ENCODE measurements at places on chromosomes 5 and 9.
A peak's percentile ranks its signal among the peaks of the same experiment; 100 is the strongest.

GRCh38 chr9:26669701-26670670, 222.6 kb downstream of the CAAP1 start:
- no peak for DNase-seq

- DNase-seq: no peak
These were observed 21.9 kb downstream of the ARRDC3 start for GRCh38 chr5:91361055-91361701.

DNA sequence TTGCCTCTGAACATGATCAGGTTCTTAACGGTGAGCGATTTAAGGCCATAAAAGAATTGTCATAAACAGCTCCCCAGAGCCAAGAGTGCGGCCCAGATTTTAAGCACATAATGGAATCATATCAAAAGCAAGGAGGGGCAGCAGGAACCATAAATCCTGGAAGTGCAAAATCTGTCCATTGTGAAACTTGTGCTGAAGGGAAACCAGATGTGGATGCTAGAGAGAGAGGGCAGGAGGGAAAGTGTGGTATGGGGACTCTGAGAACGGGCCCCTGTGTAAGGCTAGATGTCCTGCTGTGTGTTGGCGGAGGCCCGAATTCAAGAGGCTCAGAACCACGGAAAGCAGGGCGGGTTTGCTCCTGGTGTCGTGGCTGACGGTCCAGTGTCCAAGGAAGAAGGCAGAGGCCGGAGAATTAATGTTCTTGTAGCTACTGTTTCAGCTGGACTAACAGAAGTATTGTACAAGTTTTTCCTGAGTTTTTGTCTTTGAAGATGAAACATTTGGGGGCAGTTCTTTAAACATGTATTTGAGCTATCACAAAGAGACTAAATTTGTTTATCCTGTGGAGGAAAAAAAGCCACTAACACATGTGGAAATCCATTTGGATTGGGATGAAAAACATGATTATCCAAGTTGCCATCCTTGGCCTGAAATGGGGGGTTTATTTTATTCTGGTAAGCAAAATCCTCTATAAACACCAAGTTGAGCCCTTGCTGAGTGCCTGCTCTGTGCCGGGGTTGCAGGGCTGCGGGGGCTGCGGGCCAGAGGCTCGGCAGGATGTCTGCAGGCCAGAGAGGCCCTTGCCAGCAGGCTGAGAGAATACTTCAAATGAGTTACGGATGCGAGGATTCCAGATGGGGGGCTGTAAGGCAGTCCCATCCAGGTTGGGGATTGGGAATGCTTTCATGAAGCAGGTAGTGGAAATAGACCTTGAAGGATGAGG, 9.2 kb upstream of the CXCL14 start:
- DNase-seq: no peak

GRCh38 chr5:18687429-18687828, 1053.2 kb downstream of the TAF11L14 start:
- DNase-seq: no peak

GRCh38 chr5:127650649-127651048, 1.8 kb downstream of the CTXN3 start:
- DNase-seq: no peak

- no peak for DNase-seq
These were observed 33.8 kb upstream of the NEURL1B start for GRCh38 chr5:172607213-172607793.

DNA sequence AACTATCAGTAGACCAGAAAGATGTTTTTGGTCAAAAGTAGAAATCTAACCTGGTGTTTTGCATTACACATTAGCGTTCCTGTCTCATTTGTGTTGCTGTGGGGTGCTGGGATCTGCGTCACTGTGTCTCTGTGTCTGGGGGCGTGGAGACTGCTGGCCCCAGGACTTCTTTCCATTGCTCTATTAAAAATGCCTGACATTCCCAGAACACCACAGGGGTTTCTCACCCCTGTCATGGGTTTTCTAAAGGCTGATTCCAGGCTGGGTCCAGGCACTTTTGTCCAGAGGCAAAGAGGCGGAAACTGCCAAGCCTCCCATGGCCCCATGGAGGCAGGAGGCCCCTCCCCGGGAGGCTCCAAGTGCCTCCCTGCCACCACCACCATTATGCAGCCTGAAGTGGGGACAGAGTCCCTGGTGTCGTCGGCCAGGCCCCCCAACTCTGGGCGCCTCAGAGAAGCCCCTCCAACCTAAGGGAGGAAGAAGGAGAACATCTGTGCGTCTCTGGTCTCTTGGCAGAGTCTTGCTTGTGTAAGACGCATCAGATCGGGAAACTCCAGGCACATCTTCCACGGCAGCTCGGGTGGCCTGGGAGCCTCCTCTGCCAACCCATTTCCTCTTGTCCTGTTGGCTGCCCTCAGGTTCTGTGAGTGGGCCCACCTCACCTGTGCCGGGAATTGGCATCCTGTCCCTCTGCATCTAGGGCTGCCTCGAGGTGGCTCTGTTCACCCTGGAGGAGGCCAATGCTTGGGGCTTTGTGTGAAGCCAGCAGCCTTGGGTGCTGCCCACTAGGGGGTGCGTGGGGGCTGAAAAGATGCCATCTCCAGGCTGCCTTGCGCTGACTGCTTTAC, 13.8 kb upstream of the PLEKHG4B start:
- DNase-seq: no peak

DNA sequence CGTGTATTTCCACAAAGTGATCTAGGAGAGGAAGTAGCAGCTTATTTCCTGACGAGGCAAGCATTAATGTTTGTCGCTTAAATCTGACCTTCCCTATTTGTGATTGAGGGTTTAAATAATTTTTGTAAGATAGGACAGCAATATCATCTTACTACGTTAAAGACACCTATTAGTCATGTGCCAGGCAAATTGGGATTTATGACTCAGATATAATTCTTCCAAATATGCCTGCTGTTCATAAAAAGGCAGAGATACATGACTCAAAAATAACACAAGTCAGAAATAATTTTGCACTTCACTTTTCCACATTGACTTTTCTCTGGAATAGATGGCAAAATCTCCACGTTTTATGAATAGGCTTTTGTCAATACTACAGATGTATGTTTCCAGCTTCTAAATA, 43.0 kb upstream of the CDH12 start:
- no peak for DNase-seq

- no peak for DNase-seq
These were observed 8.0 kb downstream of the KIAA1191 start for GRCh38 chr5:176353533-176353932.

GRCh38 chr5:83927140-83927733, 206.6 kb upstream of the HAPLN1 start:
- DNase-seq: peak; percentile 28

DNA sequence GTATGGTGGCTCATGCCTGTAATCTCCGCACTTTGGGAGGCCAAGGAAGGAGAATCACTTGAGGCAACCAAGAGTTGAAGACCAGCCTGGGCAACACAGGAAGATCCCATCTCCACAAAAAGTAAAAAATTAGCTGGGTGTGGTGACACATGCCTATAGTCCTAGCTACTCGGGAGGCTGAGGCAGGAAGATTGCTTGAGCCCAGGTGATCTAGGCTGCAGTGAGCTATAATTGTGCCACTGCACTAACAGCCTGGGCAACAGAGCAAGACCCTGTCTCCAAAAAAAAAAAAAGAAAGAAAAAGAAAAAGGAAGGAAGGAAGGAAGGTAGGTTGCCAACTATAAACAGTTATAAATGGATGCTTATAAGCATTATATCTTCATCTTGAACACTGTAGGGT, 51.0 kb downstream of the RFX3 start:
- no peak for DNase-seq

- peak; percentile 57 for DNase-seq
These were observed 2.2 kb downstream of the FAM78A start for GRCh38 chr9:131273856-131274673.

- no peak for DNase-seq
These were observed 12.4 kb downstream of the DOCK2 start for GRCh38 chr5:169649486-169649885.

- no peak for DNase-seq
These were observed 128.8 kb upstream of the CACNA1B start for GRCh38 chr9:137748741-137749140.

DNA sequence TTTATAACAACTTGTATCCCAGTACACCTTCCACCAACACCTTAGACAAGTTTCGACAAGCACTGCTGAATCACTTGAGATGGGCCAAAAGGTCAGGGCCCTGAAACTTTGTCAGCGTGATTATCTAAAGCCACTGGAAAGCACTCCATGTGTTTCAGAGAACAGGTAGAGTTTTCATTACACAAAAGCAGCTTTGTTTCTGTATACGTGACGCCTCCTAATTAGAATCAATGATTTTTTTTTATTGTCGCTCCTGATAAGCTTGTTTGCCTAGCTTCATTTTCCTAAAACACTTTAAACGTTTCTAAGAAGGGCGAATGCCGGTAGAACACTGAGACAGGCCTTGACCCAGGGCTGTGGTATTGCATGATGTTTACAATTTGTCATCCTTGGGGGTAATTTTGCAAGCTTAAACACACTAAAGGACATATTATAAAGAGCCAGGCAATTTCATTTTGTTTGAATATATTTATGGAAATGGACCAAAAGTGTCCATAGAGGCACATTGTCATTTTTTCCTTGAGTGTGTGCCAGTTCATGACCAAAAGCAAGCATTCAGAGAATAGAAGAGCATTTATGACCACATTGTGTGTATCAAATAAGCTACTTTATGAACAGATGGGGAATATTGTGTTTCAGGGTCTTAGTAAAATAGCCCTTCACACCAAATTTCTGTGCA, 193.6 kb downstream of the GLIS3 start:
- no peak for DNase-seq

DNA sequence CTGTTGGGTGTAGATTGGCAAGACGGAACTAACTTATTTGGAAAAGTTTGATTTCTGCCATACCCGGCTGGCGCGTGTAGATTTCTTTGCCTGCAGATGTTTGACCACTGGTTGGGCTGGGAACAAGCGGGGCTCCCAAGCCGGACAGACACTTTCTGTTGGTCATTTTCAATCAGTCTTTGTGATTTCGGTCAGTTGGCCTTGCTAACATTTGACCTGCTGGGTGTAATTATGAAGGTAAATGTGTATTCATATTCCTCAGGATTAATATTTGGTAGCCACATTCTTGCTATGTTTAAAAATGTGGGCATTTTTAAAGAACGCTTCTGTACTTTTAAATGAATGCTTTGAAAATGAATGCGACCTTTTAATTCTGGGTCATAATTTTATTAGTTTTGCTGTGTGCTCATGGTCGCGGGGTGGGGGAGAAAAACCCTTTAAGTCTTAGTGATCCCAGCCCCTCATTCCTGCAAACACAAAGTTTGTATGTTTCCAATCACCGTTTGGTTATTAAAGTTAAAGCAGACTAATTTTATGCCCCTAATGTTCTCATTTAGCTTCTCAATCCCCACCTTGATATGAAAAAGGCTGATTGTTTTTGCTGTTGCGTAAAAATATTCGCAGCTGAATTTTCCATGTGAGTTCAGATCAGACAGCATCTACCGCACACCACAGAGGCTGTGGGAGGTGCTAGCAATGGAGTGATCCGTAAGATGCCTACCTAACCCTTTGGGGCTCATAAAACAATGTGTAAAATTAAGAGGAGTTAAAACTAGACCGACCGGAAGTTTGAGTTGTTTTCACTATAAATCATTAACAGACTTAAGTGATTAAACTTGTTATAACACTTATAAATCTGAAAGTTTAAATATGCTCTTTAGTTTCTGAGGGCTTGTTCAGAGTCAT, 1.5 kb downstream of the RASGRF2 start:
- no peak for DNase-seq

DNA sequence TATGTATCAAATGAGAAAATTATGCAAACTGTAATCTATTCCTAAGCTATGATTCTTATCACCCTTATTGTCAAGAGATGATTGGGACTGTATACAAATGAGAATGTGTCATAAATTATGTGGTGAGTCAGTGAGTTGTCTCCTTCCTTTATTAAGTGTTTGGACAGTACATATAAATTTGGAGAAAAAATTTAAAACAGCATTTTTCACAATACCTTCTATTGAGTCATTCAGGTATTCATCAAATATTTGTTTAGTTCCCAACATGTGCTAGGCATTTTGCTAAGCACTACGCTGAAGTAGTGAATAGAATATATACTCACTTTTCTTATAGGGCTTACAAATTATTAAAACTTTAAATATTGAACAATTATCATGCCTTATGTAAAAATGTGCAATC, 36.3 kb upstream of the PTPRD start:
- no peak for DNase-seq

DNA sequence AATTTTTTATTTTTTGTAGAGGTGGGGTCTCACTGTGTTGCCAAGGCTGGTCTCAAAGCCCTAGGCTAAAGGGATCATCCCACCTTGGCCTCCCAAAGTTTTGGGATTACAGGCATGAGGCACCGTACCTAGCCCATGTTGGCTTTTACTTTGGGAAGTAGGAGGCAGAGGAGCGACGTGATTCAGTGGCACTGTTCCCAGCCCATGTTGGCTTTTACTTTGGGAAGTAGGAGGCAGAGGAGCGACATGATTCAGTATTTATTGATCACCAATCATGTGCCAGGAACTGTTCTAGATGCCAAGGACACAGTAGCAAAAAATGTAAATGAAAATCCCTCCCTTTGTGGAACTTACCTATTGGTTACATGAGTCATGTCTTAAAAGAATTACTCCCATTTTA, 18.3 kb downstream of the SNX24 start:
- no peak for DNase-seq

DNA sequence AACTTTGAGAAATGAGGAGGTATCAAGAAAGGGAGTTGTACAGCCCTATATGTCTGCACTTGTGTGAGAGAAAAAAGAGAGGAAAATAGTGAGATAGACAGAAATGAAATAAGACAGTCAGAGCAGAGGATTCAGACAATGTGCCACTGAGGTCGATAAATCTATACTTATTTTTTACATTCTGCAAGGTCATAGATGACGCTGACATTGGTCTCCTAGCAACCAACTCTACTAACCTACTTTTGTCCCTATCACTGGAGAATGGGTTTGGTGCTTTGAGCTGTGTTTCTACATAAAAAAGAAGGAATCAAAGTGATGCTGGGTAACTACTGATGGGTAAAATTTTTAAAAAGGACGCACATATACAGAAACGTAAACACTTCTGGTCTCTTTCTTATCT, 573.3 kb upstream of the RORB start:
- DNase-seq: no peak

DNA sequence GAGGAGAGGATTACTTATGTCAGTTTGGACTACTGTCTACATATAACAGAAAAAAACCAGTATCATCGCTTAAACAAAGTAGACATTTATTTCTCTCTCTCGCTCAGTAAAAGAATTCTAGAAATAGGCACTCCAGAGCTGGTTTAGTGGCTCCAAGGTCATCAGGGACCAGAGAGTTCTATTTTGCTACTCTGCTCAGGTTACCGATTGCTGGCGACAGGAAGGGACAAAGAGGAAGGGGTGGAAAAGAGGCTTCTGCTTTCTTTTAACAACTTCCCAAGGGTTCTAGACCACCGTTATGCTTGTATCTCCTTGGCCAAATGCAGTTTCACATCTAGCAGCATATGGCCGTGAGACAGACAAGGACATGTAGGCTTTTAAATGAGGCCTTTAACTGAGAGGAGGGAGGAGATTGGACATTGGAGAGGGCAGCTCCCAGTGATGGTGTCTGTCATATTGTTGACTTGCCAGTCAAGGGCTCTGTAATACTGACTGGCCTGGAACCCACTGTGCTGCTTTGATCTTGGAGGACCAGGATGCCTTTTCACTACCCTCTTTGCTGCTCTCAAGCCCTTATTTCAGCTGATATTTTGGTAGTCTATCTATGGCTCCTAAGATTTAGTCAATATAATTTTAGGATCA, 15.6 kb upstream of the DCP2 start:
- DNase-seq: no peak

Data from erythroblast (primary cell).